ENCODE measurements at places on chromosomes 13 and 19. TPM values are rescaled to one million over a fixed set of nuclear protein-coding genes. Genes with fewer than 3 reads are reported as not detected.
A peak's percentile ranks its signal among the peaks of the same experiment; 100 is the strongest.

GRCh38 chr19:10292206-10292788 lies 2.5 kb downstream of the ICAM5 start:
- no peak overlapping the region for H3K27ac ChIP-seq
- H3K36me3 ChIP-seq, result no peaks in the 10 kb centered on the region
- DNase-seq, result peak; percentile 90
- H3K4me3 ChIP-seq, result no peak overlapping the region

GRCh38 chr19:53156850-53157249 lies 2.0 kb downstream of the ZNF347 start:
- no peak overlapping the region for H3K4me3 ChIP-seq
- H3K27ac ChIP-seq, result no peak overlapping the region
- peaks cover 2% of the 10 kb centered on the region for H3K36me3 ChIP-seq
- H3K4me1 ChIP-seq, result no peaks in the 10 kb centered on the region

GRCh38 chr13:92265408-92265807 lies 867.0 kb downstream of the GPC5 start:
- H3K4me1 ChIP-seq, result no peaks in the 10 kb centered on the region
- H3K4me3 ChIP-seq, result no peak overlapping the region
- H3K27ac ChIP-seq, result no peak overlapping the region
- no peak for DNase-seq
- no peaks in the 10 kb centered on the region for H3K36me3 ChIP-seq

DNA sequence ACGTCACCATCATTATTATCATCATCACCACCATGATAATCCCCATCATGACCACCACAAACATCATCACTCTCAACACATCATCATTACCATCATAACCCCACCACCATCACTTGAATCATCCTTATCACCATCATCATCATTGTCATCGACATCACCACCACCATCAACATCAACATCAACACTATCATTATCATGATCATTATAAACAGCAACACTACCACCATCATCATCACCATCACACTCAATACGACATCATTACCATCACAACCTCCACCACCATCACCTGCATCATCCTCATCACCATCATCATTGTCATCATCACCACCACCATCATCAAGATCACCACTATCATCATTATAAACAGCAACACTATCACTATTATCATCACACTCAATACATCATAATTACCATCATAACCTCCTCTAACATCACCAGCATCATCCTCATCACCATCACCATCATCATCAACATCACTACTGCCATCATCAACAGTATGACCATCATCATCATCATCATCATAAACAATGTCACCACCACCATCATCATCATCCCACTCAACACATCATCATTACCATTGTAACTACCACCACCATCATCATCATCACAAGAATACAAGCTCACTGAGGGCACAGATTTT lies 78.7 kb downstream of the MBD3L1 start:
- no peaks in the 10 kb centered on the region for H3K36me3 ChIP-seq
- H3K27ac ChIP-seq, result no peak overlapping the region
- H3K27me3 ChIP-seq, result no peaks in the 10 kb centered on the region
- DNase-seq, result no peak

DNA sequence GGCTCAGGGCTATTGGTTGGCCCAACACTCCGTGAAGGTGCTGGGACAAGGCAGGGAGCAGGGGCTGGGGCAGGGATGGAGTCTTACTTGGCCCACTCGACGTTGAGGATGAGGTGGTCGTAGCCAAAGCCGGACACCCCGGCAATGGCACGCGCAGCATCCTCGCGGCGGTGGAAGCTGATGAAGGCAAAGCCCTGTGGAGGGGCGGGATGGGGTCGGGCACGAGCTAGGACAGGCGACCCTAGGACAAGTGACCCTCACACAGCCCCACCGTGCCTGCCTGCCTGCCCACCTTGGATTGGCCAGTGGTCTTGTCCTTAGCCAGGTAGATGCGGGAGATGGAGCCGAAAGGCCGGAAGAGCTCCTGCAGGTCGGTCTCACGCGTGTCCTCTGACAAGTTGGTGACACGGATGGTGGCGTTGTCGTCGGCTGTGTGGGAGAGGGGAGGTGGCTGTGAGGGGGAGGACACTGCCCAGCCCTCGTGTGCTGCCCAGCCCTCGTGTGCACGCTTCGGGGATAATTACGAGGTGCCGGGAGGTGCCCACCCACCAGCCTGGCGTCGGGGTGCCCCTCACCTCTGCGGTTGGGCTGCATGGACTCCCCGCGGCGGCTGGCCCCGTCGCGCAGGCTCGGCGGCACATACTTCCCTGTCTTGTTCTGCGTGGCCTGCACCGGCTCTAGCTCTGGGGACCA lies 4.0 kb downstream of the P2RY11 start:
- H3K4me1 ChIP-seq, result no peaks in the 10 kb centered on the region
- H3K27me3 ChIP-seq, result no peaks in the 10 kb centered on the region
- peak; percentile 50 for DNase-seq
- H3K27ac ChIP-seq, result no peak overlapping the region
- H3K4me3 ChIP-seq, result no peak overlapping the region
- peaks cover 2% of the 10 kb centered on the region for H3K36me3 ChIP-seq

DNA sequence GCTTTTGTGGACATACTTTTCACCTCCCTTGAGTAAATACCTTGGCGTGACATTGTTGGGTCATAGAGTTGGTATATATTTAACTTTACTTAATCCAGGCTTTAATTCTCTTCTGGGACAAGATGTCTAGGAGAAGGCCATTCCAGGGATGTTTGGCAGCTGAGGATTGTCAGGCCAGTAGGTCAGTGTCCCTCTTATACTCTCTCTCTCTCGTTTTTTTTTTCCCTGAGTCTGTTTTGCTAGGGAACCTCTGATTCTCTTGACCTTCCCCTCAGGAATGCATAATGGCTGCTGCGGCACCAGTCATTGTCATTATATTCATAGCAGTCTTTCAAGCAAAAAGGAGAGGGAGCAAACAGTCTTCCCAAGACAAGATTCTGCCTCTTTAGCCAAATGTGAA lies 48.8 kb downstream of the BICRA start:
- no peak overlapping the region for H3K4me3 ChIP-seq
- no peaks in the 10 kb centered on the region for H3K27me3 ChIP-seq
- no peaks in the 10 kb centered on the region for H3K4me1 ChIP-seq
- H3K27ac ChIP-seq, result no peak overlapping the region
- H3K36me3 ChIP-seq, result no peaks in the 10 kb centered on the region
- DNase-seq, result no peak

DNA sequence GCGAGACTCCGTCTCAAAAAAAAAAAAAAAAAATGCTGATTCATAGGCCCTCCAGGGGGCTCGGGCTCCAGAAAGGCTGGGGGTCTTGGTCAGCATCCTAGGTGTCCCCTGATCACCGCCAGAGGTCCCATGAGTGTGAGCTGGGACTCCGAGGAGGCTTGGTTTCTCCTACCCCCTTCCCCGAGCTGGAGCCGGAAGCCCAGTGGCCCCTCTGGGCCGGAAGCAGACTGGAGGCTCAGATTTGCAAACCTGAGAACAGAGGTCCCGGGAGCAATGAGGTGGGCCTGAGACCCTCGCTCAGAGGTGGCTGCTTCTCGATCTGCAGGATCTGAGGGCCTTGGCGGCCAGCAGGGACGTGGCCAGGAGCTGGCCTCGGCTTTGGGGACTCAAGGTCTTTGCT lies 41.5 kb downstream of the EFNA2 start:
- no peak overlapping the region for H3K4me3 ChIP-seq
- no peak overlapping the region for H3K27ac ChIP-seq
- H3K4me1 ChIP-seq, result no peaks in the 10 kb centered on the region
- no peaks in the 10 kb centered on the region for H3K36me3 ChIP-seq
- no peaks in the 10 kb centered on the region for H3K27me3 ChIP-seq

DNA sequence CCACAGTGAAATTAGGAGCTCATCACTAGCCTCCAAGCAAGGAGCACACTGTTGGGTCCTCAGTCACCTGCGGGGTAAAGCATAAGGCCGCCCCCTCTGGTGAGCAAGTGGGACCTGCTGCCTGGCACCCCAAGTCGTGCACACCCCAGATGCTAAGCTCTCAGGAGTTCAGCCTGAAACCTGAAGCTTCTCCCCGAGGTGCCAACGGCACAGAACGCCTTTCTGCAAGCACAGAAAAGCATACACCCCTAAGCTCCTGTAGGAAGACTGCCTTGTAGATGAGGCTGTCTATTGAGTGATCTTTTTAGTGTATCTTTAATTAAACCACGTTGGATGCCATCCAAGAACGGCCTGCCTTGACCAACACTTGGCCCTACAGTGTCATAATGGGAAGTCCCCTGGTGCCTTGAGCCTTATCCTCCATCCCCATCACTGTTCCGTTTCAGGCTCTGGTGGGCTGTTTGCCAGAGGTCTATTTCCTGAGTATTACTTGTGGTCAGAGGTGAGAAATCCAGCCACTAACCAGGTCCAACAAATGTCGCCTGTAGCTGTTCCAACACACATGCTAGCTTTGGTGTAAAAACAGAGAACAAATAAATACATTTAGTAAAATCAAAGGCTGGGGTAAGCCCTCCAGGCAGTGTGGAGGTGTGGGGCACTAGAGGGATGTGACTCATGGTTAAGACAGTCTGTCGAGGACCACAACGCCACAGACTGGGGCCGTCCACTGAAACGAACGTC lies 44.8 kb downstream of the C13orf42 start:
- no peaks in the 10 kb centered on the region for H3K4me1 ChIP-seq
- no peak overlapping the region for H3K27ac ChIP-seq
- H3K27me3 ChIP-seq, result no peaks in the 10 kb centered on the region
- no peak for DNase-seq
- no peaks in the 10 kb centered on the region for H3K36me3 ChIP-seq

GRCh38 chr13:94309997-94310855 lies 169.3 kb downstream of the DCT start:
- H3K27me3 ChIP-seq, result no peaks in the 10 kb centered on the region
- H3K27ac ChIP-seq, result no peak overlapping the region
- peaks cover 2% of the 10 kb centered on the region for H3K4me1 ChIP-seq
- no peak overlapping the region for H3K4me3 ChIP-seq
- DNase-seq, result no peak

DNA sequence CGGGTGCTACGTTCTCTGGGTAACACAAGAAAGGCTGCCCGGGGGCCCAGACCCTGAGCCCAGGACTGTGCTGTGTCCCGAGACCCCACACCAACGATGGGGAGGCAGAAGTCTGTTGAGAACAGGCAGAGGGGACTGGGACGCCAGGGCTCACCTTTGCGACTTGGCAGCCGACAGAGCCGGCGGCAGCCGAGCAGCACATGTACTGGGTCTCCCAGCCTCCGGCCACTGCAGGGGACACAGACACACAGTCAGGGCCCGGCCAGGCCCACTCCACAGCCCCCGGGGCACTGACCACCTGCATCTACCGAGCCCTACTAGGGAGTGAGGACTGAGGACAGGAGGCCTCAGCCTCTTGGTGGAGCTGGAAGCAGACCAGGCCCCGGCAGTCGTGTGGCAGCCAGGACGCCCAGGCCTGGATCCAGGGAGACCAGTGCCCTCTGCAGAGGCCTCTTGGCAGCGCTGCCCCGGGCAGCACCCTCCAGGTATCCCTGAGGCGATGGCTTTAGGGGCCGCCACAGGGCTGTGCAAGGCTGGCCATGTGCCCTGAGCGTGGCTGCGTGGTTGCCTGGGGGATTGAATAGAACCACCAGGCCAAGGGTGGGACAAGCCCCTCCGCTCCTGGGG lies 5.6 kb upstream of the ATP8B3 start:
- H3K4me1 ChIP-seq, result no peaks in the 10 kb centered on the region
- DNase-seq, result no peak
- no peak overlapping the region for H3K27ac ChIP-seq
- H3K36me3 ChIP-seq, result peaks cover 18% of the 10 kb centered on the region
- H3K27me3 ChIP-seq, result no peaks in the 10 kb centered on the region

- DNase-seq, result no peak
- H3K4me3 ChIP-seq, result no peak overlapping the region
- H3K27me3 ChIP-seq, result no peaks in the 10 kb centered on the region
- H3K27ac ChIP-seq, result no peak overlapping the region
- no peaks in the 10 kb centered on the region for H3K4me1 ChIP-seq
- no peaks in the 10 kb centered on the region for H3K36me3 ChIP-seq
Measured at GRCh38 chr13:32105653-32106313, 74.2 kb downstream of the FRY start.

GRCh38 chr19:31517224-31518180 lies 168.3 kb upstream of the TSHZ3 start:
- H3K27ac ChIP-seq, result no peak overlapping the region
- H3K4me1 ChIP-seq, result no peaks in the 10 kb centered on the region
- H3K4me3 ChIP-seq, result no peak overlapping the region

GRCh38 chr13:50740052-50740741 lies 103.3 kb downstream of the DLEU7 start:
- H3K27me3 ChIP-seq, result no peaks in the 10 kb centered on the region
- no peak for DNase-seq
- no peak overlapping the region for H3K27ac ChIP-seq
- H3K4me1 ChIP-seq, result no peaks in the 10 kb centered on the region
- H3K4me3 ChIP-seq, result no peak overlapping the region
- H3K36me3 ChIP-seq, result no peaks in the 10 kb centered on the region

The APOC4 gene
- total RNA-seq, result not detected

The PRR19 gene
- total RNA-seq, result 0.23 TPM

The ZNF414 gene
- 17.7 TPM for total RNA-seq

The ADAMTS10 gene
- total RNA-seq, result 188 TPM

GRCh38 chr19:33285441-33285927 lies 16.9 kb downstream of the CEBPA start:
- no peaks in the 10 kb centered on the region for H3K36me3 ChIP-seq
- no peaks in the 10 kb centered on the region for H3K4me1 ChIP-seq
- no peak overlapping the region for H3K27ac ChIP-seq
- H3K27me3 ChIP-seq, result no peaks in the 10 kb centered on the region

The SKA3 gene
- total RNA-seq, result 2.3 TPM

- no peaks in the 10 kb centered on the region for H3K4me1 ChIP-seq
- no peak overlapping the region for H3K4me3 ChIP-seq
- DNase-seq, result no peak
Measured at GRCh38 chr19:23440207-23440606, 44.9 kb upstream of the ZNF91 start.

The GPR18 gene
- 0.55 TPM for total RNA-seq

GRCh38 chr13:112202266-112202665 lies 135.3 kb downstream of the SOX1 start:
- no peaks in the 10 kb centered on the region for H3K36me3 ChIP-seq
- no peak overlapping the region for H3K4me3 ChIP-seq

- no peak overlapping the region for H3K27ac ChIP-seq
- H3K4me3 ChIP-seq, result no peak overlapping the region
- DNase-seq, result no peak
Measured at GRCh38 chr13:95153647-95154412, 147.4 kb downstream of the ABCC4 start.

DNA sequence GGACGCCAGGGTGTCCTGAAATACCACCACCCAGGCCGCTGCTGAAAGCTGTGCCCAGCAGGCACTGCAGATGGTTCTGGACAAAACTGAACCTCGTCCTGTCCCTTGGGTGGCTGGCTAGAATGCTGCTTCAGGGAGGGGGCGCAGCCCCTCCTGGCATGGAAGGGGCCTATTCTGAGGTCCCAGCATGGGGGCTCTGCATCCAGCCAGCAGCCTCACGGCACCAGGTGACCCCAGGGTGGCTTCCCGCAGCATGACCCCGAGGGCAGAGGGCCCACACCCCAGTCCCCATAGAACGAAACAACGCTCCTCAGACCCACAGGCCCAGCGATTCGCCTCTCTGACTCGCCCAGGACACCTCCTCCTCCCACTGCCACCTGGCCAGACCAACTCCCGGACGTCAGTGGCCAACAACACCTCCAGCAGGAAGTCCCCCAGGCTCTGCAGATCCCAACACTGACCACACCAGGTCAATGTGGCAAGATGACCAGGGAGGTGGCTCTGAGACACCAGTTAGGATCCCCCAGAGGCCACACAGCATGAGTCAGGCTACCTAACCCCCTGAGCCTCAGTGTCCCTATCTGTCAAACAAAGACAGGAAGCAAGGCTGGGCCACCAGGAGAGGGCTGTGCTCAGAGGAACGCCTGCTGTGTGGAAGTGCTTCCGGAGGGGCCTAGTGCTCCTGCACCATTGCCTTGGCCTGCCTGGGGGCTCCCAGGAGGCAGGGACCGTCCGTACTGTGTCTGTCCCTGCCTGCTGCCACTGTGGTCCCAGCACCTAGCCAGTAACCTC lies 6.1 kb downstream of the MKNK2 start:
- no peak overlapping the region for H3K4me3 ChIP-seq
- no peak for DNase-seq
- no peaks in the 10 kb centered on the region for H3K36me3 ChIP-seq
